ENCODE measurements at places on chromosomes 7 and 10. TPM values are rescaled to one million over a fixed set of nuclear protein-coding genes. Genes with fewer than 3 reads are reported as not detected.

- no peak for DNase-seq
These were observed 130.3 kb downstream of the HECW1 start for GRCh38 chr7:43242628-43243255.

- DNase-seq = no peak
These were observed 92.0 kb downstream of the TCERG1L start for GRCh38 chr10:131219584-131219886.

GRCh38 chr7:13627455-13627854 lies 362.0 kb downstream of the ETV1 start:
- DNase-seq = no peak

GRCh38 chr10:17915181-17915580 lies 36.5 kb upstream of the SLC39A12 start:
- no peak for DNase-seq

GRCh38 chr10:84172467-84173356 lies 889 bp upstream of the GPR15LG start:
- no peak for DNase-seq

The EPDR1 gene
- total RNA-seq = not detected

The FAM20C gene
- total RNA-seq = 21.9 TPM

DNA sequence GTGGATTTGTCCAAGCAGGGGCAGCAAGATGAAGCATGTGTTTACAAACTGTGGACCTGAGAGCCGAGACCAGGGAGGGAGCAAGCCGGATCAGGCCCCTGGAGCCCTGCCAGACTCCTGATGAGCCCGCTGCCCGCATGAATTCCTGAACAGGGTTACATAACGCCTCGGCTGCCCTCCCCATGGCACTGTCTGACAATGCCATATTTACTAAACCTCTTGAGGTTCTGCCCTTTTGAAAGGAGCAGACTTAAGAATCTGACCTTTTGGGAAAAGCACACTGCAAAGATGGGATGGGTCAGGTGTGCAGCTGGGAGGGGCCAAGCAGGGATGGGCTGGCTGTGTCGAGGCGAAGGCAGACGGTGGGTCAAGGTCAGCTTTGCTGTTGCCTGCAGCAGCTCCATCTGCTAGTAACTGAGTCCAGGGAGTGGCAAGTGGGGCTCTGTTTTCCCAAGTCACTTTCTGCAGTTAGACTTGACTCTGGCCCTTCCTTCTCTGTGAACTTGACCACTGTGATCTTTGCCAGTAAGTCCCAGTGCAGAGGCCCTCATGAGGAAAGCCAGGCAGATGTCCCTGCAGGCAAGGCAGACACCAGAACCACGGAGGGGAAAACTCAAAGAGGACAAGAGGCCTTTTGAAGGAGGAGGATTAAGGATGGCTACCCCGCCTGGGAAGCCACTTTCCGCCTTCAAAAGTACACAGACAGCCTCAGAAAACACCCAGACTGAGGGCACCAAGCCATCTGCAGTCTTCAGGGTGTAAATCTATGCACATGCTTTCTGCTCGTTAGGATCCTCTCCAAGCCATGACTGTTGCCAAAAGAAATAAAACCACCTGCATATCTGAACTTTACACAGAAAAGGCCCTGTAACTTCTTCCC lies 175.8 kb downstream of the TNS3 start:
- DNase-seq = no peak

- no peak for DNase-seq
These were observed 65.8 kb downstream of the DNAJC12 start for GRCh38 chr10:67772151-67772550.

The RAPGEF5 gene
- total RNA-seq = 2.4 TPM

The SNX10 gene
- not detected for total RNA-seq

GRCh38 chr7:105978974-105979373 lies 15.9 kb downstream of the CDHR3 start:
- no peak for DNase-seq

The MYH16 gene
- not detected for total RNA-seq

DNA sequence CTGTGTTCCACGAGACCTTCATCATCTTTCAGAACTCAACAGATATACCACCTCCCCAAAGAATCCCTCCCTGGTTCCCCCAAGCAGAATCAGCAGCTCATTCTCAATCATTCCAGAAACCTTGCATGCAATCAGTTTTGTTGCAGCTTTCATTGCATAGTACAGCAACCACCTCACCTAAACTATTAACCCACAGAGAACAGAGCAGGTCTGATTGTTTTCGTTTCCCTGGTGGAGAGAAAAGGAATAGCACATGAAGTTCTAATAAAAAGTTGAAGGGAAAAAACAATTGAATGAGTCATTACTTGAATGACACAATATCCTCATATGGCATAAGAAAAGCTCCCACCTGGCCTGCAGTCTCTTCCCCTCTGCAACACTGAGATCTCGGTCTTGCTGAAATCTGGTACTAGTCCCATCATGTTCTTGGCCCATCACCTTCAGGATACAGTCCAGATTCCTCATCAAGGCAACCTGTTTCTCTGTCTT lies 147.1 kb upstream of the GDF10 start:
- DNase-seq = peak; percentile 27

- no peak for DNase-seq
These were observed 134.7 kb upstream of the PPP2R2D start for GRCh38 chr10:131766096-131766495.

DNA sequence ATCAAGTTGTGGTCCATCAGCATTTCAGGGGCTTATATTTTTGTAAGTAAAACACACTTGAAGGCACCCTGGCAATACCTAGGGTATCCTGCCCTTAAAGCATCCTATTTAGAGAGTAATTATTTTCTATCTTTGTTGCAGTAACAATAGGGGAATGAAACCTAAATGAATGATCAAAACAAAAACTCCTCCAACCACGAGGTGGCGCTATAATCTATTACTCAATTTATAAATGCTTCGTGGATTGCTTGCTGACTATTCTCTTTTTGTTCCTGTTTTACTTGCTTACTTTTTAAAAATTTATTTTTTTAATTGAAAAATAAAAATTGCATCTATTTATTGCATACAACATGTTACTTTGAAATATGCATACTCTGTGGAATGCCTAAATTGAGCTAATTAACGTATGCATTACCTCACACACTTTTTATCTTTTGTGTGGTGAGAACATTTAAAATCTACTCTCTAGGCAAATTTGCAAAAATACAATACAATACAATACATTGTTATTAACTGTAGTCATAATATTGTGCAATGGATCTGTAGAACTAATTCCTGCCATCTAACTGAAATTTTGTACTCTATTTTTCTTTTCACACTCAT lies 147.7 kb upstream of the BMPER start:
- peak; percentile 40 for DNase-seq

The ZRANB1 gene
- 13.1 TPM for total RNA-seq

DNA sequence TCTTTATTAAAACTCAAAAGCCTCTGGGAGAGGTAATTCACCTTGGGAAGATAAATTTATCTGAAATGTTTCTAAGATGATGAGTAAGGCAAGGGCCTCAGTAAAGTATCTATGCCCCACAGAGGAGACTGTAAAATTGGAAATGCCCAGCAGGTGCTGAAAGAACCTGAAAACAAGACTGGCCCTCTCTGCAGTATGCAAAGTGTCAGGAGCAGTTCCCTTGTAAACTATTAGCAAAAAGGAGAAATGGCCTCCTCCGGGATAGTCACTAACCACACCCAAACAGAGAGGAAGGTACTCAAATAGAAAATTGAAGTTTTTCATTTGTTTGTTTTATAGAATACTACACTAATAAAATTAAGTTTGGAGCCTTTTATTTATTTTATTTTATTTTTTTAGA lies 81.2 kb downstream of the FZD1 start:
- DNase-seq = no peak

GRCh38 chr10:16795410-16796073 lies 21.7 kb downstream of the RSU1 start:
- DNase-seq = no peak

DNA sequence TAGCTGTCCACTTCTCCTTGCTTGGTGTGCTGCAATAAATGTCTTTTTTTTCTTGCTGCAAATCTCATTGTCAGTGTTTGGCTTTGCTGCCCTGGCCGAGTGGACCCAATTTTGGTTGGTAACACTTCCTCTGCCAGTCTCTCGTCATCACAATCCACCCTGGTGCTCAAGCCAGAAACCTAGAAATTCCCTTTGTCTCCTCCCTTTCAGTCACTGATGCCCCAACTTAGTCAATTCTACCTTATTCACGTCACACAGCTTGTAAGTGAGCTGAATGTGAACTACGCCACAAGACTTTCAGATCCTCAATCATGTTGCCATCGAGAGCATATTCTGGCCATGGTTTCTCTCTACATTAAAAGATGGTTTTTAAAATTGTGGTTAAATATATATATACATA lies 13.0 kb upstream of the FRA10AC1 start:
- no peak for DNase-seq

The SEPTIN14 gene
- total RNA-seq = not detected

The ZNF727 gene
- not detected for total RNA-seq

DNA sequence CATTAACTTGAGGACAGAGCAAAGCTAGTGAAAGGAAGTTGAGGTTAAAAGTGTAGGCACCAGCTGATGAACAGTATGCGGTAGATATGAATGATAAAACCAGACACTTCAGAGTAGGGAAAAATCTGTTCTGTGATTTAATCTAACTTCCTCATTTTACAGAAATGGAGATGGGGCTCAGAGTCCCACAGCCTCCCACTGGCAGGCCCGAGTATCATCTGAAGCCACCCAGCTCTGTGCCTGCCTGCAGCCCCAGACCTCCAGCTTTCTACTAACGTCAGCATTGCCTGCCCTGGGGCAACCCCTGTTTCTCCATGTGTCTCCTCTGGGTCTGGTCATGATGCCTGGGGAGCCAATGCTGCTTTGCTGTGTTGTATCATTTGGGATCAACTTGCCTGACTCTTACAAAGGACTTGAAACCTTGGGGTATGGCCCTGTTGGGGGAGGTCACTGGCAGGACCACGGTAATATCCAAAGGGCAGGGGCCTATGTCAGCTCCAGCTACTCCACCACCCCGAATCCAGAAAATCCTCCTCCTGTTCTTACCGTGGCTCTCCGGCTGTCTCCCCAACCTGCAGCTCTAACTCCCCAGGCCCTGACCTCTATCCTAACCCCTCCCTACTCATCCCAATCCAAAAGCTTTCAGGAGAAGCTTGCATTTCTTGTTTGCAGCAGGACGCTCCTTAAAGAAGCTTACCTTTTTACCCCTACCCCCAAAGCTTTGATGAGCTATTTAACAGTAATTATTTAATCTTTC lies 56.2 kb upstream of the NPY start:
- DNase-seq = no peak

- no peak for DNase-seq
These were observed 21.7 kb upstream of the NKX6-2 start for GRCh38 chr10:132807621-132808049.

The NAT16 gene
- total RNA-seq = not detected

The SEMA4G gene
- total RNA-seq = 1.8 TPM

DNA sequence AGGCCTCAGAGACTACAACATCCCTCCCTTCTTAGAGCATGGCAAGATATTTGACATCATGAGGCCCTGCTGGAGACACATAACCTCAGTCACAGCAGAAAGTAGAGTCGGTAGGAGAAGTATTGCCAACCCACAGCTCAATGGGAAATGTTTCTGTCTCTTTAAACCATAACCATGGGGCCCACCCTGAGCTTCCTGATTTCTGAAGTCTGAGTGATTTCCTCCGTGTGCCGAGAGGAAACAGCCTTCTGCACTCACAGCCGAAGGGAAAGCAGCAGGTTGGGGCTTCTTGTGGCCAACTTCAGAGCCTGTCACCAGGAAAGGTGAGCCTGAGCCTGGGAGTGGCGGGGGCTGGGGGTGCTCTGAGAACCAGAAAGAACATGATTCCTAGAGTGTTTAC lies at the start of gene GIMAP1:
GIMAP1 (plus strand) TSS at position 246 of the 400 bp plus-strand sequence. CDS start 2,435 bp downstream, outside the sequence.
- DNase-seq = no peak

GRCh38 chr7:24864214-24864817 lies 107.1 kb upstream of the GSDME start:
- no peak for DNase-seq

GRCh38 chr7:132080967-132081668 lies 495.2 kb downstream of the PLXNA4 start:
- DNase-seq = peak; percentile 36

The CALHM3 gene
- total RNA-seq = not detected

The ATP6V0A4 gene
- 0.40 TPM for total RNA-seq

GRCh38 chr7:77461246-77461645 lies 45.1 kb upstream of the GSAP start:
- DNase-seq = no peak

DNA sequence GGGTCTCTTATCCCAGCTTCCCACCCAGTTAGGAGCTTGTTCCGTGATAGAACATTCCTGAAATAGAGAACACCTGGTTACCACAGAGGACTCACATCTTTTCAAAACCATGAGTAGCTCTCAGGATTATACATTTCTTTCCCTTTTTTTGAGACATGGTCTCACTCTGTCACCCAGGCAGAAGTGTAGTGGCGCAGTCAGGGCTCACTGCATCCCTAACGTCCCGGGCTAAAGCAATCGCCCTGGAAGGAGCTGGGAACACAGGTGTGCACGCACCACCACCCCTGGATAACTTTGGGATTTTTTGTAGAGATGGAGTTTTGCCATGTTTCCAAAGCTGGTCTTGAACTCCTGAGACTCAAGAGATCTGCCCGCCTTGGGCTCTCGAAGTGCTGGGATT lies 144.0 kb downstream of the RNF216 start:
- no peak for DNase-seq

GRCh38 chr10:95225136-95225535 lies 31.1 kb downstream of the ACSM6 start:
- no peak for DNase-seq

GRCh38 chr10:114375047-114375446 lies 29.3 kb downstream of the AFAP1L2 start:
- no peak for DNase-seq

- peak; percentile 74 for DNase-seq
These were observed 30.0 kb downstream of the STK17A start for GRCh38 chr7:43612599-43613589.

The GSTO2 gene
- 2.7 TPM for total RNA-seq

The TACR2 gene
- not detected for total RNA-seq

The KIF11 gene
- total RNA-seq = 37.1 TPM

DNA sequence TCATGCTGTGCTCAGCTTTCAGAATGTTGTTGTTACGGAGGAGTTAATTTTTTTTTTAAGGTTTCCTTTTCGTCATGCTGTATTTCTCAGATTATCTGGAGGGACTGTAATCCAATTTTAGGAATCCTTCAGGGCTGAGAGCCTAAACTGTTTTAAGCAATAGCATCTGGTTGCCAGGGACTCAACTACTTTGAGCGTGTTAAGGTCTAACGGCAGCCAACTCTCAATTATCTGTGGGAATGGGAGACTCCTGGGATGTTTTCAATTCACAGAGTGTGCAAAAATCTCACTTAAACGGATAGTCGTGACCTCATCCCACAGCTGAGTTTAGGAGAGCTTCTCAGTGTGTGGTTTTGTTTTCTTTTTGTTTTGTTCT lies 291.7 kb downstream of the AUTS2 start:
- no peak for DNase-seq

DNA sequence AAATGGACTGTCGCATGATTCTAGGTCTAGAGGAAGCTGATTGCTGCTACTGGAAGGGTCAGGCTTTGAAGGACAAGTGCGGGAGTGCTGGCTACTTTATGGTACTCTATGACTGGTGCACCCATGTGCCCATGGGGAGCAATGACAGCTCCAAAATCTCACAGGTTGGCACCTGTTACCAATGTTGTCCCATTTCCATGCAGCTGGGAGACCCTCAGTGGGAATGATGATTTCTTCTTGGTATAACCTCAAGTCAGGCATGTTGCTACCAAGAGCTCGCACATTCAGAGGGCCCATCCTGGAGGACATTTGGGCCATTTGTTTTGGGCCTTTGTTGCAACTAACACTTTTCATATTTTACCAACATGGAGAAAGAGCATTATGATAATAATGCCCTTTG lies 174.4 kb downstream of the PRKCQ start:
- DNase-seq = no peak

- DNase-seq = no peak
These were observed 927 bp upstream of the MKX start for GRCh38 chr10:27746397-27747095.

The GIMAP8 gene
- not detected for total RNA-seq

The SLC39A12 gene
- not detected for total RNA-seq

Measured in HFFc6 (cell line).